ENCODE measurements at places on chromosomes 5 and 9. TPM values are rescaled to one million over a fixed set of nuclear protein-coding genes. Genes with fewer than 3 reads are reported as not detected.
A peak's percentile ranks its signal among the peaks of the same experiment; 100 is the strongest.

Gene ZBTB26
- total RNA-seq = 15.5 TPM

Gene PLEKHG4B
- 28.8 TPM for total RNA-seq

Gene IL3
- not detected for total RNA-seq

Gene MYOZ3
- total RNA-seq = 0.43 TPM

- no peaks in the 10 kb centered on the region for H3K4me1 ChIP-seq
- H3K4me3 ChIP-seq = no peak overlapping the region
- no peaks in the 10 kb centered on the region for H3K27me3 ChIP-seq
- peaks cover 9% of the 10 kb centered on the region for H3K36me3 ChIP-seq
- DNase-seq = no peak
Observed at GRCh38 chr5:134608555-134608954, 24.1 kb downstream of the SAR1B start.

- H3K27ac ChIP-seq = no peak overlapping the region
- H3K4me1 ChIP-seq = peaks cover 18% of the 10 kb centered on the region
- no peaks in the 10 kb centered on the region for H3K36me3 ChIP-seq
Observed at GRCh38 chr9:123615381-123615780, 259.4 kb downstream of the CRB2 start.

- DNase-seq = no peak
- no peaks in the 10 kb centered on the region for H3K27me3 ChIP-seq
- H3K4me1 ChIP-seq = no peaks in the 10 kb centered on the region
- H3K36me3 ChIP-seq = no peaks in the 10 kb centered on the region
- H3K4me3 ChIP-seq = no peak overlapping the region
Observed at GRCh38 chr9:27142299-27142930, 33.4 kb downstream of the TEK start.

DNA sequence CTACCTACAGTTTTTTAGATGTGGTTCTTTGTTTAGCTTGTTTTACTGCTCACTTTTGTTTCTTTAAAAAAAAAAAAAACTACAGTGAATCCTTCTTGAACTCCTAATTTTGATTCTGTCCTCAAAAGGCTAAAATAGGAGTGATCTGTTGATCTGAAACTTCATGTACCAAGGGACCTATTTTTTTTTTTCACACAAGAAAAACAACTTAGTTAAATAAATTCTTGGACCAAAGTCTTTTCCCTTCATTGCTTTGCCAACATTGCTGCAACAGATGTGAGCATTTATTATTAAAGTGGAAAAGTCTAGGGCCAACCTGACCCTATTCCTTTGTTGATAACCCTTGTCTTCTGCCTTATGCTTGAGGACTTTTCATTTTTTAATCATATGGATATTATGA lies 236.8 kb downstream of the ARHGEF28 start:
- DNase-seq = no peak
- no peak overlapping the region for H3K27ac ChIP-seq
- H3K4me1 ChIP-seq = no peaks in the 10 kb centered on the region

DNA sequence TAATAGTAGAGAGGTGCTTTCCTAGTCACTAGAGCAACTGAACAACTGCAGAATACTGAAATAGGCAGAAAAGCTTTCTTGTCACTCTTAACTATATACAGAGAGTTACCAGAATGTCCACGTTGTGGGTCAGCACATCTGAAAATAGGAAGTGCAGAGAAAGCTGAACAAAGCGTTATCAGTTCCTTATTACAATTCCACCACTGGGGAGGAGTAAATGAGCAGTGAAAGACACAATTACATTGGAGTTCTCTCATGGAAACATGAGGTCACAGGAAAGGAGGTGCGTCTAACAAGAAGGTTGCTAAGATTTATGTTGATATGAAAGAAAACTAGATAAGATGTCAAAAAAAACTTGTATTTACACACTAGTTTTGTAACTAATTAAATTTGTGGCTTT lies 461.9 kb upstream of the COX7C start:
- DNase-seq = no peak
- no peak overlapping the region for H3K4me3 ChIP-seq

DNA sequence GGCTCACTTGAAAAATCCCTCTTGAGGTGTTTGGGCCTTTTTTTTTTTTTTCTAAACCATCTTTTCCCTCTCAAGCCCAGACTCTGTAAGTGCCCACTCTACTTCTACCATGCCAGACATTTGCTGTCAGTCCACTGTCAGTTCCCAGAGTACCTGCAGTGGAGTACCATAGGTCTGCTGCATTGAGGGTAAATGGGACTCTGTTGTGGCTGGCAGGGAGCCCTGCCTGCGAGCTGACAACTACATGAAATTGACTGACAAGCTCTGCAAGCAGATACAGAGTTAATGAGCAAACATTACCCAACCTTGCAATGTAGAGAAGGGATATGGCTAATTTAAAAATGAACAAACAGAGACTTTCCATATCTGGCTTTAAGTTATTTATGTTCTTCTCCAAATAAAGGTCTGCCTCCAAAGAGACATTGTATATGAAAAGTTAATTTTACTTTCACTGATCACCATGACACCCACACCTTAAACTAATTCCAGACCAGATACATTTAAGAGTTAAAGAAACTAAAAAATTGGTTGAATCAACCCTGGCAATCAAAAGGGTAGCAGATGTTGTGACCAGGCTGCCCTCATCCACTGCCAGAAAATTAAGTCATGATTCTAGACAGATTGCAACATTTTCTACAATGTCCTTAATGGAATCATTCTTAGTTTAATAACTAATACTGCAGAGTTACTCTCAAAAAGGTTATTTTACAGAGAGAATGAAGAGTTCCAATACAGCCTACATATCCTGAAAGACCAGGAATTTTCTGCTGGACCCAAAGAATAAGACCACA lies 100.4 kb upstream of the PAM start:
- no peaks in the 10 kb centered on the region for H3K36me3 ChIP-seq
- H3K4me1 ChIP-seq = peaks cover 9% of the 10 kb centered on the region
- no peak for DNase-seq
- no peak overlapping the region for H3K4me3 ChIP-seq
- H3K27ac ChIP-seq = no peak overlapping the region

GRCh38 chr5:17359451-17360011 lies 138.5 kb upstream of the TAF11L2 start:
- H3K27me3 ChIP-seq = no peaks in the 10 kb centered on the region
- no peaks in the 10 kb centered on the region for H3K36me3 ChIP-seq
- peaks cover 6% of the 10 kb centered on the region for H3K4me1 ChIP-seq
- H3K27ac ChIP-seq = no peak overlapping the region
- H3K4me3 ChIP-seq = no peak overlapping the region

DNA sequence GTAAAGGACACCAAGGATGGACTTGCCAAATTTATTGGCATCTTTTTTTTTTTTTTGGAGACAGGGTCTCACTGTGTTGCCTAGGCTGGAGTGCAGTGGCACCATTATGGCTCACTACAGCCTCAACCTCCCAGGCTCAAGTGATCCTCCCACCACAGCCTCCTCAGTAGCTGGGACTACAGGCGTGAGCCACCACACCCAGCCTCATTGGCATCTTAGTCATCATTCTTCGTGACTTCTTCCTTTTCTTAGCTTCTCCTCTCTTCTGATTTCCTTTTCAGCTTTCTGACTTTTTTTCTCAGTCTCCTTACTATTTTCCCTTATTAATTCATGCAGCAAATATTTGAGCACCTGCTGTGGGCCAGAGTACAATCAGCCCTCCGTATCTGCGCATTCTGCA lies 6.1 kb downstream of the MAML1 start:
- no peak for DNase-seq
- H3K27me3 ChIP-seq = no peaks in the 10 kb centered on the region
- peaks cover 4% of the 10 kb centered on the region for H3K36me3 ChIP-seq

DNA sequence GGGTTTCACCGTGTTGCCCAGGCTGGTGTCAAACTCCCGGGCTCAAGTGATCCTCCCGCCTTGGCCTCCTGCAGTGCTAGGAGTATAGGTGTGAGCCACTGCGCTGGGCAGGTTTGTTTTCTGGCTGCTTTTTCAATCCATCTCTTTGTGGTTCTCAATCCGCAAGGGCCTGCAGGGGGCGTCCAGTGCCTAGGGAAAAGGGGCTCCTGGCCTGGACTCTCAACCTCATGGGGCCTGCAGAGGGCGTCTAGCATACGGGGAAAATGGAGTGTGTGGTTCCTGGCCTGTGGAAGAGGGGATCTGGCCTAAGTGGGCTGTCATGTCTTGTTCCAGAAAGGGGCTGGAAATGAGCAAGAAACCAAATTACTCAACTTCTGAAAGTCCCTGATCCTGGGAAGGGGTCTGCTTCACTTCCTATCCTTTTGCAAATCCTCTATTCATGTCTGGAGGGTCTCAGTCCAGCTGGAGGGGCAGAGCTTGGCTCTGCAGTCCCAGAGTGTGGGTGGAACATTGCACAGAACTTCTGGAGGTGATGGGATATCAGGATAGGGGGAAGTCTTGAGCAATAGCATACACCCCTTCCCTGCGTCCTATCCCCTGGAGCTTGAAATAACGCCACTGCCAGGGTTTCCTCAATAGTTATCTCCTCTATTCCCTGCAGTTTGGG lies 12.7 kb upstream of the CCL27 start:
- no peaks in the 10 kb centered on the region for H3K27me3 ChIP-seq
- H3K27ac ChIP-seq = no peak overlapping the region
- no peak overlapping the region for H3K4me3 ChIP-seq
- no peaks in the 10 kb centered on the region for H3K36me3 ChIP-seq

GRCh38 chr5:74442466-74442865 lies 198.1 kb downstream of the ENC1 start:
- DNase-seq = no peak
- no peak overlapping the region for H3K27ac ChIP-seq
- no peak overlapping the region for H3K4me3 ChIP-seq
- H3K27me3 ChIP-seq = no peaks in the 10 kb centered on the region

- no peak for DNase-seq
- H3K36me3 ChIP-seq = no peaks in the 10 kb centered on the region
- no peak overlapping the region for H3K4me3 ChIP-seq
- H3K27me3 ChIP-seq = no peaks in the 10 kb centered on the region
- H3K4me1 ChIP-seq = peaks cover 4% of the 10 kb centered on the region
Observed at GRCh38 chr5:168357876-168358275, 66.4 kb downstream of the WWC1 start.

DNA sequence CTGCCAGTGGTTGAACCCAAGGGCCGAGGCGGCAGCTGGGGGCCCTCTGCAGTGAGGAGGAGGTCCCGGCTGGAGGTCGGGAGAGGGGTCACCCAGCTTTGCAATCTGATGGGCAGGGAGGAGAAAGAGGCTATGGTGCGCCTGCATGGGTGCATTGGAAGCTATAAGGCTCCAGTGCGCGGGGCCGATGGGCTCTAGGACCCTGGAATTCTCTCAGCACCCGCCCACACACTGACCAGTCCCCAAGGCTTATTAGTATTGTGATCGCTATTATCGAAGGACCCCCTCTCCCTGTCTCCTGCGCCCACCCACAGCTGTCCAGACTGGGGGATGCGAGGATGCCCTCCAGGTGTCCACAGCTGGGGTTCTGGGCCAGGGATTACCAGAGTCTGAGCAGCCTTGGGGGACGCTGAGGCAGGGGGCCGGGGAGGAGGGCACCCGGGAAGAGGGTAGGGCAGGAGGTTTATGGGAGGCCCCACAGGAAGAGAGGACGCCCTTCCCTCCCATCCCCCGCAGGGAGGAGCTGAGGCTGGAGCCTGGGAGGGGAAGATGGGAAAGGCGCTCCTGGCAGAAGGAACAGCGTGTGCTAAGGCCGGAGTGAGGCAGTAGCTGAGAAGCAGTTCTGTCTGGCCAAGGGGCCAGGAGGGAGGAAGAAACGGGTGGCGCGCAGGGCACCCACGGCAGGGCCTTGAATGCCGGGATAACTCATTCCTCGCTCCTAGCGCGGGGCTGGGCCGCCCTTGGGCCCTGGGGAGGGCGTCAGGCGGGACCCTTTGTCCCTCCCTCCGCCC lies 24.2 kb downstream of the C9orf50 start:
- H3K4me1 ChIP-seq = peaks cover 30% of the 10 kb centered on the region
- peak; percentile 85 for DNase-seq
- no peaks in the 10 kb centered on the region for H3K36me3 ChIP-seq
- H3K4me3 ChIP-seq = peak overlapping the region; percentile 56
- H3K27ac ChIP-seq = no peak overlapping the region
- no peaks in the 10 kb centered on the region for H3K27me3 ChIP-seq

GRCh38 chr9:133659516-133659915 lies 23.4 kb downstream of the DBH start:
- peaks cover 17% of the 10 kb centered on the region for H3K4me1 ChIP-seq
- no peak for DNase-seq
- H3K27ac ChIP-seq = no peak overlapping the region
- no peaks in the 10 kb centered on the region for H3K36me3 ChIP-seq
- H3K27me3 ChIP-seq = peaks cover 62% of the 10 kb centered on the region
- no peak overlapping the region for H3K4me3 ChIP-seq

DNA sequence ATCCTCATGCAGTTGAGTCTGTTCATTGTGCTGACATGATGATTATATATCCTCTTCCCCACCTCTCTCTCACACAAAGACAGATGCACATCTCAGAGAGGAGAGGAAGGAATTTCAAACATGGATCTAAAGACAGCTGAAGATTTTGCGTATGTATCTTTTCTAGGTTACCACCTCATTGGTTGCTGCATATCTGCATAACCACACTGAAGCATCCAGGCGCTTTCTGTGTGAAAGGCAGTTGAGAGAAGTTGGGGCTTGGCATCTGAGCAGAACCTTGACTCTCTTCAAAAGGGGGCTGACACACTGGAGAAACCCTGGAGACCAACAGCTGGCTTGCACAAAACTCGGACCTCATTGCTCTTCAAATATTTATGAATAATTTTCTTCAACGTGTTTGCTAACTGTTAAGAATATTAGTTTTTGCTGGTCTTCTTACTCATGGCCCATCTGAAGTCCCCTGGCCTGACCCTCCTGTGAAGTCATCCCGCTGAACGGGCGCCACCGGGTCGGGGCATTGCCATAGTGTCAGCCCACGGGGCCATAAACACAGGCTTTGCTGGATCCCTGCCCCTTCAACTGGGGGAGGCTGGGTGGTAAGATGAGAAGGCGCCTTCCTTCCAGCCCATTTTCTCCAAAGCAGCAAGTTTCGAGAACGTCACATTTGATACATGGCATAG lies 593.2 kb upstream of the CLINT1 start:
- no peak overlapping the region for H3K4me3 ChIP-seq
- DNase-seq = no peak

DNA sequence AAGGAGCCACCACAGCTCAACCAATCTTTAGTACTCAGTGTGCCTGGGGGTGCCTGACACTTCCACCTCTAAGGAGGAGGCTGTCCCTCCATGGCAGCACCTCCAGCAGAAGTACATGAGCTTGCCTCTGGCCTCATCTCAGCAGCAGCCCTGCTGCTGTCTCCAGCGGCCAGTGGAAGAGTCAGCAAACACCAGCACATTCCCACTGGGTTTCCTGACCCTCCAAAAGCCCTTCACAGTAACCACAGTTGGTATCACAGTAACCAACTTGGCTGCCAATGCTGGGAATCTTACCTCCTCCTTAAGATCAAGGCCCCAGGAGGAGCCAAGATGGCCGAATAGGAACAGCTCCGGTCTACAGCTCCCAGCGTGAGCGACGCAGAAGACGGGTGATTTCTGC lies 29.4 kb downstream of the FSTL4 start:
- no peak overlapping the region for H3K27ac ChIP-seq
- DNase-seq = no peak
- peaks cover 3% of the 10 kb centered on the region for H3K4me1 ChIP-seq
- H3K36me3 ChIP-seq = no peaks in the 10 kb centered on the region

- peaks cover 5% of the 10 kb centered on the region for H3K4me1 ChIP-seq
- no peak overlapping the region for H3K4me3 ChIP-seq
Observed at GRCh38 chr5:83715236-83716065, 5.2 kb downstream of the HAPLN1 start.

- DNase-seq = no peak
Observed at GRCh38 chr5:95900383-95900958, 61.2 kb downstream of the ELL2 start.

Data from neural progenitor cell (in vitro differentiated cells).